ENCODE measurements at places on chromosomes 4 and X. TPM values are rescaled to one million over a fixed set of nuclear protein-coding genes. Genes with fewer than 3 reads are reported as not detected.

GRCh38 chr4:7403001-7403400 lies 31.7 kb downstream of the PSAPL1 start:
- H3K27me3 ChIP-seq, result no peaks in the 10 kb centered on the region
- peaks cover 17% of the 10 kb centered on the region for H3K4me1 ChIP-seq
- H3K4me3 ChIP-seq, result no peak overlapping the region
- DNase-seq, result peak; percentile 46
- H3K36me3 ChIP-seq, result no peaks in the 10 kb centered on the region

Gene OPRPN
- not detected for total RNA-seq

Gene CXCL11
- total RNA-seq, result not detected

DNA sequence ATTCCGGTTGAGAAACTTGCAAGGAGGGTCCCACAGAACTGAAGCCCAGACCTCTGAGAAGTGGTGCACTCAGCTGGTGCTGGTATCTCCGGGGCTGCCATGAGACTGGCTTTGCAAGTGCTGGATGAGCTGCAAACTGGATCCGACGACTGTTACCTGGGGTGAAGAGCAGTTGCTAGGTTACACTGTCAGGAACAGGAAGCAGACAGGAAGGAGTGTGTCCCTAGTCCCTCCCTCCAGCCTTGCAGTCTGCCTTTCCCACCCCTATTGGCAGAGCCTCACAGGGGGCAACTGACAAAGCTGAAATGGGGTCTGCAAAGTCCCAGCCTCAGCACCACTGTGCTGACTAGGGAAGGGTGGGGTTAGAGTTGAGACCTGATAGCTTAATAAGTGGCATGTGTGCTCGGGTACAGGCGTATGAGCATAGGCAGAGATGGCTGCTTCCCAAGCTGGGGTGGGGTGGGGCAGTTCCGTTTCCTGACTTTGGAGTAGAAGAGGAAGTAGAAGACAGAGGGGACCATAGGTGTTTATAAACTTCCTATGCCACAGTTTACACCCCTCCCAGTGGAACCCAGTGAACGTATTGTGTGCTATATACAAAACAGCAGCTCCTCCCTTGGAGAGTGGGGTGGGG lies 18.0 kb downstream of the PPEF1 start:
- DNase-seq, result peak; percentile 25
- no peak overlapping the region for H3K4me3 ChIP-seq
- H3K27ac ChIP-seq, result no peak overlapping the region
- no peaks in the 10 kb centered on the region for H3K27me3 ChIP-seq
- peaks cover 12% of the 10 kb centered on the region for H3K4me1 ChIP-seq
- H3K36me3 ChIP-seq, result no peaks in the 10 kb centered on the region

DNA sequence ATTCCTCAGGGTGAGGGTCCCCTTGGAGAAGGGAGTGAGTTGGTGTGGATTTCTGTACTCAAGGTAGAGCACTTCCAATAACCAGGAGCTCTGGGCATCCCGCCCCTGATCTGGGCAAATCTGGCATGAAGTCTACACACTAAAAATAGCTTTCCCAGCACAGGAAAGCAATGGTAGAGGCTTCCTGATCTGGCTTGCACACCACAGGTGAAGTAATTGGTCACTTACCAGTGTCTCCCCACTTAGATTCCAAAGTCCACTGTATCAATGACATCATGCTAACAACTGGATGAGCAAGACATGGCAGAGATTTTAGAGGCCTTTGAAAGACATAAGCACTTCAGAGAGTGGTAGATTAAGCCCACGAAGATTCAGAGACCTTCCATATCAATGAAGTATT lies 17.8 kb upstream of the IDS start:
- no peak overlapping the region for H3K27ac ChIP-seq
- no peaks in the 10 kb centered on the region for H3K36me3 ChIP-seq
- H3K4me3 ChIP-seq, result no peak overlapping the region
- H3K27me3 ChIP-seq, result no peaks in the 10 kb centered on the region
- H3K4me1 ChIP-seq, result peaks cover 11% of the 10 kb centered on the region

- H3K36me3 ChIP-seq, result peaks cover 32% of the 10 kb centered on the region
- H3K27me3 ChIP-seq, result no peaks in the 10 kb centered on the region
- no peaks in the 10 kb centered on the region for H3K4me1 ChIP-seq
- H3K4me3 ChIP-seq, result no peak overlapping the region
- H3K27ac ChIP-seq, result no peak overlapping the region
Observed at GRCh38 chr4:106195435-106195950, 120.5 kb downstream of the TBCK start.

DNA sequence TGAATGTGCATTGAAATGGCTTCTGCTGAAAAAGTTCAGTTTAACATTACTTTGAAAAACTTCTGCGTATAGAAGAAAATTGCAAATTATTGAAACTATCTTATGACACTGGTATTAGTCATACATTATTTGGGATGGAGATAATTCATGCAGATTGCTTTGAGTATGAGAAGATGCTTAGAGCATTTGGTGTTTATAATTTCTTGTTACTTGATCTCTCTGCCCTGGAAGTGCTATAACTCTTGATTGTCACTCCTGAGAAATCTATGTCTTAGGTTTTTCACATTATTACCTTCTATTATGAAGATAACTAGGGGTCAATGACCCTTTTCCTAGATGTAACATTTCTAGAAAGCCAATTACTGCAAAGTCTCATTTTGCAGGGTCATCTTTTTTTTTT lies 36.4 kb downstream of the TMEM131L start:
- no peaks in the 10 kb centered on the region for H3K36me3 ChIP-seq
- no peak overlapping the region for H3K4me3 ChIP-seq
- DNase-seq, result no peak
- H3K27ac ChIP-seq, result no peak overlapping the region
- H3K27me3 ChIP-seq, result no peaks in the 10 kb centered on the region

Gene IL2
- total RNA-seq, result not detected

Gene PTPN13
- total RNA-seq, result 13.5 TPM

- no peak for DNase-seq
- no peaks in the 10 kb centered on the region for H3K4me1 ChIP-seq
- H3K36me3 ChIP-seq, result no peaks in the 10 kb centered on the region
- H3K4me3 ChIP-seq, result no peak overlapping the region
- H3K27me3 ChIP-seq, result no peaks in the 10 kb centered on the region
Observed at GRCh38 chr4:168621806-168622589, 125.1 kb downstream of the PALLD start.

Gene TLL1
- total RNA-seq, result 4.4 TPM

DNA sequence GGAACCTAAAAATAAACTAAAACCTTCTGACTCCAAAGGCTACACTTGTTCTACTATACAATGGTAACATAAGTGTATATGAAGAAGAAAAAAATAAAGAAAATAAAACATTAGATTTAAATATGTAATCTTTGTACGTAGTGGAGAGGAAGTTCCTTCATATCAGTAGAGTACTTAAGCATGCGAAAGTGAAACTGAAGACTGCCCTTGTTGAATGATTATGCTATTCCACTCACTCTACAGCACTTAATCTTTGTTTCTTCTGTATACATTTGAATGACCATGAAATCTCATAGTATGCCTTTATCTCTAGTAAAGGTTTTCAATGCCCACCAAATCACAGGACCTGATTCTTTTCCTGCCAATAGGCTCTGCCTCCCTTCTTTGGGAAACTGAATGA lies 78.9 kb downstream of the NDST3 start:
- H3K27me3 ChIP-seq, result no peaks in the 10 kb centered on the region
- no peak overlapping the region for H3K4me3 ChIP-seq
- H3K4me1 ChIP-seq, result no peaks in the 10 kb centered on the region
- no peaks in the 10 kb centered on the region for H3K36me3 ChIP-seq
- DNase-seq, result no peak
- H3K27ac ChIP-seq, result no peak overlapping the region

GRCh38 chrX:10243106-10243505 lies 86.3 kb downstream of the CLCN4 start:
- H3K36me3 ChIP-seq, result no peaks in the 10 kb centered on the region
- no peak overlapping the region for H3K27ac ChIP-seq
- no peak overlapping the region for H3K4me3 ChIP-seq

Gene PAGE5
- not detected for total RNA-seq

Gene RHOXF2B
- total RNA-seq, result not detected

DNA sequence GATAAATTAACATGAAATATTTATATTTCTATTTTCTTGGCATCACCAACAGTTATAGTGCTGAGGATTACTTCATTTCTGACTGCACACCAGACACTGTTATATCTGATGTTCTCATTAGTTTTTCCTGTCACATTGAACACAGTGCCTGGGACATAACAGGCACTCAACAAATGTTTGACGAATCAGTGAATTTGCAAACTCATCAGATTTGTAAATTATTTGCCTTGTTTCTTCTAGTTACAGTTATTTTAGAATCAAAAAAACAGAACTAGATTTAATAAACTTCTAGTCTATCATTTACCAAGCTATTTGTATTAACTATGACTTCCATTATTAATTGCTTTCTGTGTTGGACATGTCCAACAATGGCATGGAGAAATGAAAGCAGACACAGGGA lies 483.3 kb downstream of the KLHL13 start:
- H3K36me3 ChIP-seq, result no peaks in the 10 kb centered on the region
- no peak overlapping the region for H3K27ac ChIP-seq
- DNase-seq, result no peak
- H3K27me3 ChIP-seq, result no peaks in the 10 kb centered on the region
